CD8-positive, alpha-beta memory T cell (primary cell): ENCODE measurements at places on chromosomes 6 and 20. TPM values are rescaled to one million over a fixed set of nuclear protein-coding genes. Genes with fewer than 3 reads are reported as not detected.

DNA sequence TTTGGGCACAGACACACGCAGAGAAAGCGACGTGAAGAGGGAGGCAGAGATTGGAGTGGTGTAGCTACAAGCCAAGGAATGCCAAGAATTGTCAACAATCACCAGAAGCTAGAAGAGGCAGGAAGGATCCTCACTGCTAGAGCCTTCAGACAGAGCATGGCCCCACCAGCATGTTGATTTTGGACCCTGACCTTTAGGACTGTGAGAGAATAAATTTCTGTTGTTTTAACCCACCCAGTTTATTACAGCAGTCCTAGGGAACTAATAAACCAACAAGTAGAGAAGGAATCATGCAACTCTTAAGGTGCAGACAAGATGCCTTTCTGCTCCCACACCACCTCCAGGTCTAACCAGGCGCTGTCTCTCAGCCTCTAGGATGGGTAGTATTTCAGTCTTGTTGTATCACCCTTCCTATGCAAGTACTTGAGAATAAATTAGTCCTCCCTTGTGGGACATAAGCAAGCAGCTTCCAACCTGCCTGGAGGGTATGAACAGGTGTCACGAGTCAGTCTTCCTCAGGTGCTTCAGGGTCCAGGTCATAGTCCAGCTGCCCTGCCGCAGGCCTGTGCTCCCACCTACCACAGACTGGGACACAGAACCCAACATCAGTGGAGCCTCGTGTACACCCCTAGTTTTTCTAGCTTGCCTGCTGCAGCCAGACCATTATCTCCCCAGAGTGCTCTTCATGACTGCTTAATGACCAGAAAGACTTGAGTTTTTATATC lies 46.4 kb upstream of the CCN2 start:
- H3K27me3 ChIP-seq = no peaks in the 10 kb centered on the region
- no peaks in the 10 kb centered on the region for H3K36me3 ChIP-seq
- no peaks in the 10 kb centered on the region for H3K4me1 ChIP-seq
- no peak overlapping the region for H3K27ac ChIP-seq
- DNase-seq = no peak

Gene SH3BGRL2
- total RNA-seq = 0.81 TPM

Gene MOCS1
- total RNA-seq = 0.77 TPM

DNA sequence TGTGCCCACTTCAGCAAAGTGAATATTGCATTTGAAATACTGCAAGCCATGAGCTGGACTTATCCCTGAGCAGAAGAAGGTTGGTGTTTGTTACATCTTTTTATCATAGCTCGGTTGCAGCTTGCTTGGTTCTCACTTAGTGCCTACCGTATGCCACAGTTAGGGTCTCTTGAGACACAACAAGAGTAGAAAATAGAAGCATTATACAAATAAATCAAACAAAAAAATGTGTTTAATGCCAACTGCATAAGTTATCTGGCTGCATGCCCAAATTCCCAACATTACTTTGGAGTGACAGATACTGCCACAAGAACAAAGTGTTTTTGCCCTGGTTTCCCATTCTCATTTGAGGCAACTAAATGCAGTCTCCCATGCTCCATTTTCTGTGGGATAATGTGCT lies 53.9 kb upstream of the LAMP5 start:
- H3K27ac ChIP-seq = no peak overlapping the region
- no peaks in the 10 kb centered on the region for H3K36me3 ChIP-seq
- no peak for DNase-seq
- H3K27me3 ChIP-seq = no peaks in the 10 kb centered on the region

Gene EPHA7
- not detected for total RNA-seq

Gene C4B
- total RNA-seq = 3.7 TPM

Gene VSX1
- total RNA-seq = not detected

- no peak overlapping the region for H3K27ac ChIP-seq
Measured at GRCh38 chr6:223136-223535, 69.2 kb upstream of the DUSP22 start.

Gene TCF19
- 102 TPM for total RNA-seq

- H3K36me3 ChIP-seq = no peaks in the 10 kb centered on the region
- H3K27ac ChIP-seq = no peak overlapping the region
- peaks cover 31% of the 10 kb centered on the region for H3K4me1 ChIP-seq
- H3K27me3 ChIP-seq = peaks cover 59% of the 10 kb centered on the region
- no peak for DNase-seq
Measured at GRCh38 chr6:21595285-21596144, 2.0 kb downstream of the SOX4 start.

DNA sequence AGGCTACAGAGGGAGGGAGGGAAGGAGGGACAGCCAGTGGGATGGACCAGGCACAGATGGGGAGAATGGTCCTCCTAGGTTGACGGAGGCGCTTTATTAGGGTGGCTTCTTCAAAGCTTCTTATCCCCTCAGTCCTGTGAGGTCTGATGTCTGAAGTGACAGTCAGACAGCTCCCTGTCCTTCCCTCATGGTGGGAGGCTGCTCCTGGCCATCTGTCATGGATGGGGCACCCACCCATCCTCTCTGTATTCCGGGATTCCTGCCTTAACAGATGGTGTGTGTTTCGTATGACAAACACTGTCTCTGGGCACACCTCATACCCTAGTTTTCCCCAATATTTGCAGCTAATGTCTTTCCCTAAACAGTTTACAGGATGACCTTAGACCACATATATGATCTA lies 7.9 kb downstream of the RIN2 start:
- H3K27me3 ChIP-seq = no peaks in the 10 kb centered on the region
- no peak for DNase-seq
- H3K27ac ChIP-seq = no peak overlapping the region
- H3K36me3 ChIP-seq = no peaks in the 10 kb centered on the region
- no peak overlapping the region for H3K4me3 ChIP-seq

Gene PLEKHG1
- 9.4 TPM for total RNA-seq

GRCh38 chr6:155207223-155207622 lies 56.6 kb upstream of the CLDN20 start:
- no peaks in the 10 kb centered on the region for H3K4me1 ChIP-seq
- DNase-seq = no peak
- no peaks in the 10 kb centered on the region for H3K36me3 ChIP-seq
- H3K27ac ChIP-seq = no peak overlapping the region

DNA sequence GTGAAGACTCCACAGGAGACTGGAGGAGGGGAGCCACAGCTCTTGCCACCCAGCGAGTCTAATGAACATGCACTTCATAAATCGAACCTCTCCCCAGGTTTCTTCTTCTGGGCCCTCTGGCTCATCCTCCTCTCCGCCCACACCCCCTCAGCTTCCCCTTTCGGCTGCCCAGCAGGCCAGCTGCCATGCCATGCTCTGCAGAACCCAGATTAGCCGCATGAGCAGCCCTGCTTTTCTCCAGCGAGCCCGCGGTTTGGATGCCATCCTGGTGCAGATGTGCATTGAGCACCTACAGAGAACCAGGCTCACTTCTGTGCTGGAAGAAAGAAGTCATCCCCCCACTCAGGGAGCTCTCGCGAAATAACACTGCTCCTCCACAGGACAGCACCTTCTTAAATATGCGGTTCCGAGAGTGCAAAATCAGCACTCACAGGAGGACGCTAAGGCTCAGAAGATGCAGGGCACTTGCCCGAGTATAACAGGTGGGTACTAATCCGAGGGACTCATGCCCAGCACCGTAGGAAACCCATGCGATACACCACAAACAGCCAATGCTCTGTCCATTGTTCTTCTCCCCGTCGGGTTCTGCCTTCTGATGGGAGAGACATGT lies 143.0 kb upstream of the THBS2 start:
- no peak for DNase-seq
- H3K36me3 ChIP-seq = no peaks in the 10 kb centered on the region
- H3K4me1 ChIP-seq = no peaks in the 10 kb centered on the region
- H3K27me3 ChIP-seq = no peaks in the 10 kb centered on the region

DNA sequence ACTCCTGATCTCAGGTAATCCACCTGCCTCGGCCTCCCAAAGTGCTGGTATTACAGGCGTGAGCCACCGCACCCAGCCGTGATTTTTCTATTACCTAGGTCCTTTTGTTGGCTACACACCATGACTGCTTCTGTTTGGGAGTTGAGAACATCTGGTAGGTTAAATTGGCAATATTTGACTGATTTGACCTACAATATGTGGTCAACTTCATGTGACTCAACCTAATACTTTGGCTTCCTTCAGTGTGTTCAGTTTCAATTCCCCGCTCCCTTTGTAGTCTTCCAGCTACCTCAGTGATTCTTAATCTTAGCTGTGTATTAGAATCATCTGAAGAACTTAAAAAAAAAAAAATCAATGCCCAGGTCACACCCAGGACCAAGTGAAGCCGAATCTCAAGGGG lies 47.4 kb downstream of the MYB start:
- DNase-seq = no peak
- no peaks in the 10 kb centered on the region for H3K36me3 ChIP-seq
- H3K4me1 ChIP-seq = no peaks in the 10 kb centered on the region
- no peak overlapping the region for H3K4me3 ChIP-seq

DNA sequence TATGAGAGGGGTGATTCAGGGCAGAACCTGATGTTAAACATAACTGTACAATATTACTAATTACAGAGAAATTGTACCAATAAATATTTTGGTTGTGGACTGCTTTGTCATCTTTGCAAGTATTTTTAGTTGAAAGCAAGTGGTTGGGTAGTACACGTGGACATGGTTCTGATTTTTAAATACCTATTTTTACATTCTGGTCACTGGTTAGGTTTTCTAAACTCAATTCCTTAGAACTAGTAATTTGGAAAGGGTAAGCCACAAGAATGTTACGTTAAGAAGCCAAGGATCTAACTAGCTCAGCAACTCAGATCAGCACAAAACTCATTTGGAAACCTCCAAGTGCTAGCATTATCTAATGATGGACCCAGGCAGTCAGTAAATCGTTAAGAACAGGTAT lies 2.7 kb downstream of the EPB41L2 start:
- no peaks in the 10 kb centered on the region for H3K27me3 ChIP-seq
- no peak for DNase-seq
- H3K36me3 ChIP-seq = no peaks in the 10 kb centered on the region
- no peak overlapping the region for H3K27ac ChIP-seq
- H3K4me1 ChIP-seq = peaks cover 14% of the 10 kb centered on the region

DNA sequence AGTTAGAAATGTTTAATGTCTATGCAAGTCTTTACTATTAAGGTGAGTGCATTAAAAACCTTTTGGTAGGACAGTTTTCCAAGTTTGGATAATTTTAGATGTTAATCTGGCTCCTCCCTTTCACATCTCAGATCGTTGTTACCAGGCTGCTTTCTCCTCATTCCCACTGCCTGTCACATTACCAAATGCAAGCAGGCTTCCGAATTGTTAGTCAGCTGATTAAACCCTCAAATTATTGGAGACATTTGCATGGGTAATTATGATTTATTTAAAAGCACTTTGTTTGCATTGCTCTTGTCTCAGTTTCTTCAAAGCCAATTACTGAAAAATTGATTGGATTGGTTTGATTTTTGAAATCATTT lies 816.5 kb downstream of the KIF16B start:
- H3K4me1 ChIP-seq = no peaks in the 10 kb centered on the region
- H3K4me3 ChIP-seq = no peak overlapping the region
- H3K36me3 ChIP-seq = no peaks in the 10 kb centered on the region

DNA sequence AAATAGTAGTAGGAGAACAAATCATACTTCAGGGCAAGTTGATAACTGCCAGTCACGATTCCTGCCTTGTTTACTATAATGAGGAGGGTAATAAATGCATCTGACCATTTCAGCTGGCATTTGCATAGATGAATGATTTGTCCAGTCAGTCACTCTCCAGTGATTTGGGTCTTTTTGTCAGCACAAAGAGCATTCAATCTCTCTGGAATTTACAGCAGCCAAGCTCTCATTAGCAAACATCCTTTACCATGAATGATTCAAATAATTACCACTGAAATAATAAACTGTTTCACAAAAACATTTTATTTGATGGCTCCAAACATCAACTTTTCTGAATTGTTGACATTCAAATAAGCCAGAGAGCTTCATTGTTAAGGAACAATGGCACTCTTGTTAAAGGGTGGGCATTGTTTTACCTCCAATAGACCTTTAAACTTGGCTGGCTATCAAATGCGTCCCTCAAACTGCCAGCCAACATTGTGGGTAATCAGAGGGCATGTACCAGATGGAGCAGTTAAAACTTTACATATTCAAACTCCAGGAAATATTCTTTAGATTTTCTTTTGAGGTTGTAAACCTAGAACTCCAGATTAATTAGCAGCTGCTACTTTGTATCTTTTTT lies 30.0 kb upstream of the FBXL4 start:
- H3K4me3 ChIP-seq = no peak overlapping the region
- no peaks in the 10 kb centered on the region for H3K27me3 ChIP-seq
- no peaks in the 10 kb centered on the region for H3K36me3 ChIP-seq
- H3K27ac ChIP-seq = no peak overlapping the region
- no peaks in the 10 kb centered on the region for H3K4me1 ChIP-seq
- no peak for DNase-seq

GRCh38 chr6:104809116-104809515 lies 50.6 kb downstream of the HACE1 start:
- no peaks in the 10 kb centered on the region for H3K27me3 ChIP-seq
- no peaks in the 10 kb centered on the region for H3K4me1 ChIP-seq
- DNase-seq = no peak
- no peak overlapping the region for H3K27ac ChIP-seq
- no peak overlapping the region for H3K4me3 ChIP-seq
- H3K36me3 ChIP-seq = no peaks in the 10 kb centered on the region
